NCI-H1694 treated with DMSO at 0.1 percent for 48 hours (cell line): ENCODE measurements at places on chromosomes 3 and 15.

GRCh38 chr3:42830437-42831320, 21.4 kb downstream of the ACKR2 start:
- peak; percentile 15 for DNase-seq

DNA sequence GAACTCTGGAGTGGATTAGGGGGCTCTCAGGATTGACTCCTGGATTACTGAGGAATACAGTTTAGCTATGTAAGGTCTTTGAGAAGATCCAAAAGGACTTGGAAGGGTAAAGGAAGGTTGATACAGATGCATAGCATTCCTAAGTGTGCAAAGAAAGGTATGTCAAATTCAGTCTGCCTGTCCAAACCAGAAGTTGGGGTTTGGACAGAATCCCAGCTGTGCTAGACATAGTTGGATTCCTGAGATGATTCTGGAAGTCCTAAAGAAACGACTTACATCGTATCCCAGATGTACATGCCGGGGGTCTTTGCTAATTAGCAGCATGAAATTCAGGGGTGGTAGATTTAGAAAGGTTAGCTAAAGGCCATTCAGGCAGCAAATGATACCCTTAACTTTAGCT, 97.7 kb upstream of the TSPAN3 start:
- no peak for DNase-seq

DNA sequence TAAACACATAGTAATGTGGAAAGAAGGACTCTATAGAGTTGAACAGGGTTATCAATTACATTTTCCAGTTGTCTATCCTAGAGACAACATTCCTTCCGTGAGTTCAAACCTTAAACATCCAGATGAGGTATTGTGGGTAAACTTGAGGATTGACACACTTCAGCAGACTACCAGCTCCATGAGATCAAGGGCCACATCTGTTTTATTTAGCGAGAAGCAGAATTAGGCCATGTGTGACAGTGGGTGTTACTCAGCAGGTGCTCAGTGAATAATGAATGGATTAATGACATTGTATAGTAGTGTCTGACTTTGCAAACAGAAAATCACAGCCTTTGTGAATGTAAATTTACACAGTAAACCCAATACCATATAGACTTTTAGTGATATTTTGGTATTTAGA, 941.1 kb upstream of the CFAP20DC start:
- DNase-seq, result no peak

DNA sequence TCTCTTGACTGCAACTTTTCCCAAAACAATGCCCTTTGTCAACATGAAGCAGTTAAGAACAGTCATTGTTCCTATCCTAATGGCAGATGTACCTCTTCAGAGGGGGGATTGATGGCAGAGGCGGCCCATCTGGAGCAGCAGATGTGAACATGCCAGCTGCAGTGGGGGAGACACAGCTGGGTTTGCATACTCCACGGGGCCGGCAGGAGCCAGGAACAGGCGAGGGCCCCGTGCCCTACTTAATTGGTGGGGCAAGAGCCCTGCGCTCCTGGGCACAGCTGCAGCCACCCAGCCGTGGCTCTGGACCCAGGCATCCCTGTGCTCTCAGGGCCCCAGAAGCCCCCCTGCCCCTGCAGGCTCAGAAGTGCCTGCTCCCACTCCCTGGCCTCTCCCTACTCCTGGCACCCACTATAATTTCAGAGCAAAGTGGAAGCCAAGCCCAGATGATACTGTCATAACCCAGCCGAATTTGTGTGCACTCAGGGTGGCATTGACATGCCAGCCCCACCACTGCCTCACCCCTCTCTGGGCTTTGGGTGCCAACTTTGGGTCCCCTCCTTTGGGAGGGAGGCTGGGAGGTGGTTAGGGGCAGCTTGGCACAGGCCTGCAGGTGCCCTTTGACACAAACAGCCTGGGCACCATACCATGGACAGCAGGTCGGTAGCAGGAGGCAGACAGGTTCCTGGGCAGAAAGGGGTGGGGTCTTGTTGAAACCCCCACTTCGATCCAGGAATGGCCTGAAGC, 34.6 kb downstream of the ROPN1B start:
- DNase-seq, result no peak

DNA sequence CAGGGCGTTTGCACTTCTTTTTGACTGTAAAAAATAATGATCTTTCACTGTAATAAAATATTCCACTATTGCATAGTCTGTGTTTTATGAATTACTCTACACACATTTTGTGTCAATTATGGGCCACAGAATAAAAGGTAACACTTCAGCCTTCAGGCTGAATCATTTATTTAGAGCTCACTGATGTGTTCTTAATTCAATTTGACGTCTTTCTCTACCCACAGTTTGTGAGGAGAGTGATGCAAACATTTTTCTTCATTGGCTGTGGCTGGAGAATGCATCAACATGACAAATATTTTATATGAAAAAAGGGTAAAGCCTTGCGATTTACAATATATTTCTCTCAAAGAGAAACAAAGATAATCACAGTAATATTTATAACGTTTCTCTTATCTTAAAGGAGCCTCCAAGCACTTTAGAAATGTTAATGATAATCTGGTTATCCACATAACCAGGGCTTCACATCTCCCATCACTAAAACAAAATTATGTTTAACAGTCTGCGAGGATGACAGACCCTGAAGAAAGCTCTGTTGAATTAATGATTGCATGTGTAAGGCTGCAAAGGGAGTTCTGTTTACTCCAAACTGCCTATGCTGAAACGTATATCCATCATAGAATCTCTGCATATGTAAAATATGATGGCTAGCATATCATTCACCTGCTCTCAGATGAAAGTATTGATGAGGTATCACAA, 951.3 kb downstream of the ZPLD1 start:
- DNase-seq, result no peak

DNA sequence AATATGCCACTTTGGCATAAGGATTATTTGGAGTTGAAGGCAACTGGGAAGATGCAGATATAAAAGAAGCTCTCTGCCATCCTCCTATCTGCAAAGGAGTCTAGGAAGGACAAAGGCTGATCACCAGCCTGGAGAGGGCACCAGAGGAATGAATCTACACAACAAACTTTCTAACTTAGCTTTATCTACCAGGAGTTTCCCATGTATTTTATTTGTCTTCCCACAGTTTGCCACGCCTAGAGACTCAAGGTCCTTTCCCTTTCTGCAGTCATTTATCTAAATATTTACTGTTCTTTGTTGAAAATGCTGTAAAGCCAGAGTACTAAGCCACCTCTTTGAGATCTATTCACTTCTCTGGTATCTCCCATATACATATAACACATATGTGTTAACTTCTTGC, 32.2 kb downstream of the GPR176 start:
- DNase-seq, result no peak

DNA sequence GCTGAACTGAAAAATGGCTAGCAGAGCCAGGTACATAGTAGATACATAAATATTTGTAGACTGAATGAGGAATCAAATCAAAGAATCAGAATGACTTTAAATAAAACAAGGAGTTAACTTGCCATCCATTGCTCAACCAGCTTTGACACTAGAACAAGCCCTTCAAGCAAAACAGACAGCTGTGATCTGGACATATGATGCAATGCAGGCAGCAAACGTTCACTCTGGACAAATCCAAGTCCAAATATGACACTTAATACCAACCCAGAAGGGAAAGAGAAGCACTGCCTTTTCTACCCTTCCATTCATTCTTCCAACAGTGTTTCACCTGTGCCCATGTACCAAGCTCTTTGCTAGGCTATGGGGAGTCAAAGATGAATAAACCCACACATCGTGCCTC, 4.5 kb downstream of the THRB start:
- DNase-seq, result no peak
